ENCODE measurements at places on chromosomes 5 and 9.

- no peak for DNase-seq
These were observed 50.0 kb downstream of the RAI14 start for GRCh38 chr5:34706084-34706483.

DNA sequence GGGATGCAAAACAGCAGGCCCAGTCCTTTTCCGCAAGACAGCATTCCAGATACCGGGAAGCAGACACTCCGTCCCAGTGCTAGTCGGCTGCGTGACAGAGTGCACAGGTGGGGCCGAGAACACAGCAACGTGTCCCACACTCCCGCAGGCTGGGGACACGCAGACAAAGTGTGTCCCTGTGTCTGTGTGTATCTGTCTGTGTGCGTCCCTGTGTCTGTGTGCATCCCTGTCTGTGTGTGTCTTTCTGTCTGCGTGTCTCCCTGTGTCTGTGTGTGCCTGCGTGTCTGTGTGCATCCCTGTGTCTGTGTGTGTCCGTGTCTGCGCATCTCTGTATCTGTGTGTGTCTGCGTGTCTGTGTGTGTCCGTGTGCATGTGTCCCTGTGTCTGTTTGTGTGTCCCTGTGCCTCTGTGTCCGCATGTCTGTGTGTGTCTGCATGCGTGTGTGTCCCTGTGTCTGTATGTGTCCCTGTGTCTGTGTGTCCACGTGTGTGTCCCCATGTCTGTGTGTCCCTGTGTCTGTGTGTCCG, 137.0 kb downstream of the MRPL36 start:
- DNase-seq = no peak

DNA sequence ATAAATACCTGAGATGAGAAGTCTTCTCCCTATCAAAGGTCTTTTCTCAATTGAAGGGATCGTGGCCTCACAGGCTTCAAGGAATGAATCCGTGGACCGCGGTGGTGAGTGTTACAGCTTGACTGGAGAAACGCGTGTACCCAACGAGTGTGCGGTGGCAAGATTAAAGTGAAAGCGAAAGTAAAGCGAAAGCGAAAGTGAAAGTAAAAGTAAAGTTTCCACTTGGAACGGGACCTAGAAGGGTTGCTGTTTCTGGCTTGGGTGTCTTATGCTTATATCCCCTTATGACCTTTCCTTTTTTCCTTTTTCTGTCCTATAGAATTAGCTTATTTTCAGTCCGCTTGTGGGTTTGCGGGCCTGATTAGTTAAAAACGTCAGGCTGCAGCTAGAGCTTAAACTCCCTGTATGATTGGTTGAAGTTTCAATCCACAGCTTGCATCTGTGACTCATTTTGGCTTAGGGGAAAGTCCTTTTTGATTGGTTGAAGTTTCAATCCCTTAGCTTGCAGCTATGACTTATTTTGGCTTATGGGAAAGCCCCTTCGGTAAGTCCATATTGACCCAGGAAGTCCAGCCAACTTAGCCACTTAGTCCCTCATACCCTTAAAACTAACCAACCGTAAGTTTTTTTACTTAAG, 924.3 kb upstream of the CDH10 start:
- DNase-seq = no peak

GRCh38 chr5:171835066-171835465, 49.4 kb downstream of the SMIM23 start:
- no peak for DNase-seq

DNA sequence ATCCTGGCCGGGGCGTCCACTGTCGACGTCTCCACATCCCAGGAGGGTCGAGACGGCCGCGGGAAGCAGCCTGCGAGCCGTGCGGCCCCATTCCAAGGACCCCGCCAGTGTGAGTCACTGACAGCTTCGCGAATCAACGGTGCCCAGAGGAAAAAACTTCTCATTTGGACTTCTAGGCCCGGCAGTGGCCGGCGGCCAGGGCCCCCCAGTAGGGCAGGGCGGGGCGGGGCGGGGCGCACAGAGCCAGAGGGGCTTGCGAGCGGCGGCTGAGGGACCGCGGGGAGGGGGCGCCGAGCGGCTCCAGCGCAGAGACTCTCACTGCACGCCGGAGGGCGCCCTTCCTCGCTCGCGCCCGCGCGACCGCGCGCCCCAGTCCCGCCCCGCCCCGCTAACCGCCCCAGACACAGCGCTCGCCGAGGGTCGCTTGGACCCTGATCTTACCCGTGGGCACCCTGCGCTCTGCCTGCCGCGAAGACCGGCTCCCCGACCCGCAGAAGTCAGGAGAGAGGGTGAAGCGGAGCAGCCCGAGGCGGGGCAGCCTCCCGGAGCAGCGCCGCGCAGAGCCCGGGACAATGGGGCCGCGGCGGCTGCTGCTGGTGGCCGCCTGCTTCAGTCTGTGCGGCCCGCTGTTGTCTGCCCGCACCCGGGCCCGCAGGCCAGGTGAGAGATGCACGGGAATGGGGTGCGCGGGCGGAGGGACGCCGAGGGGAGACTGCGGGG, at the start of gene F2R:
Gene F2R, plus strand, starts transcription at position 391 of the 720 bp plus-strand sequence. Its CDS starts 182 bp downstream, at position 573.
- DNase-seq = peak; percentile 16

GRCh38 chr5:56545016-56545415, 270.3 kb upstream of the MAP3K1 start:
- peak; percentile 95 for DNase-seq

Measured in inflammatory macrophage treated with lipopolysaccharide for 4 hours (primary cell).